ENCODE measurements at places on chromosomes 1 and 21.

GRCh38 chr1:18899363-18900049 is 2.8 kb downstream of the ALDH4A1 start:
- no peak for DNase-seq

- DNase-seq, result no peak
These were observed 227.1 kb downstream of the LRRC7 start for GRCh38 chr1:69794831-69795230.

DNA sequence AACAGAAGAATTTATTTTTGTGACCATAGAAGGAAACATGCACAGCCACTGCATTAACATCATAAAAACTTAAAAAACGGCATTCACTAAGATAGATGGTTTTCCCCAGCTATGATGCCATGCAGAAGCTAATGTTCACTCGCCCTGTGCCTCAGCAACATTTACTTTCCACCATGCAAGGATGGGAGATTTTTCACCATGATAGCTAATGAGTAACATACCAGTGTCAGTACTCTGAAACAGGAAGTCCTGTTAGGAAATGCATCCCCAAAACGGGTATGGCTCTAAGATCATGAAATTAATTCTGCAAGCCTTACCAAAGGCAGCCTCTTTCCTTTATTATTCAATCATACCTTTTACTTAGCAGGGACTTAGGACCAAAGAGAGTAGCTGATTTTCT is 17.5 kb upstream of the VAMP3 start:
- DNase-seq, result no peak

- DNase-seq, result no peak
These were observed 26.4 kb downstream of the TRAF5 start for GRCh38 chr1:211352985-211353515.

DNA sequence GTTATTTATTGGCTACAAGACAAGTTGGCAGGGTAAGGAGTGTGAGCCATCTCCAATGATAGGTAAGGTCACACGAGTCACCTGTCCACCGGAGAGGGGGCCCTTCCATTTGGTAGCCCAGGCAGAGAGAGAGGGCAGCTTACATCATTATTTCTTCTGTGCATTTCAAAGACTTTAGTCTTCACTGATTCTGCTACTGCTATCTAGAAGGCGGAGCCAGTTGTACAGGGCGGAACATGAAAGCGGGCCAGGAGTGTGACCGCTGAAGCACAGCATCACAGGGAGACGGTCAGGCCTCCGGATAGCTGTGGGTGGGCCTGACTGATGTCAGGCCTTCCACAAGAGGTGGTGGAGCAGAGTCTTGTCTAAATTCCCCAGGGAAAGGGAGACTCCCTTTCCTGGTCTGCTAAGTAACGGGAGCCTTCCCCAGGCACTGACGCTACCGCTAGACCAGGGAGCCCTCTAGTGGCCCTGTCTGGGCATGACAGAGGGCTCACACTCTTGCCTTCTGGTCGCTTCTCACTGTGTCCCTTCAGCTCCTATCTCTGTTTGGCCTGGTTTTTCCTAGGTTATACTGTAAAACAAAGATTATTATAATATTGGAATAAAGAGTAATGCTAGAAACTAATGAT is 36.7 kb downstream of the ZNF695 start:
- DNase-seq, result peak; percentile 62

DNA sequence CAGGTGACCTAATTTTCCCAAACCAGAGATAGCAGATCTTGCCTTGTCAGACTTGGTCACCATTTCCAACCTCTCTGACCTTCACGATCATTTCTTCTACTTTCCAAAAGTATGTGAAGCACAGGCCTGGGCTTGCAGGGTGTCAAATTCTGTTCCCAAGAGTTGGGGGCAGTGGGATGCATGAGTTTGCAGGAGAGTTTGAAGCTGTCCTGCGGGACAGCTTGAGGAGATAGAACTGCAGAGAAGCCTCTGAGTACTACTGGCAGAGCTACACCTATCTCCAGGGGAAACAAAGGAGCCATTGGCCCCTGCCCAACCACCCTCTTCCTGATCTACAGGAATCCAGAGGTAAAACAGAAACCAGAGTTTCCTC is 11.3 kb downstream of the TXNIP start:
- DNase-seq, result peak; percentile 47

DNA sequence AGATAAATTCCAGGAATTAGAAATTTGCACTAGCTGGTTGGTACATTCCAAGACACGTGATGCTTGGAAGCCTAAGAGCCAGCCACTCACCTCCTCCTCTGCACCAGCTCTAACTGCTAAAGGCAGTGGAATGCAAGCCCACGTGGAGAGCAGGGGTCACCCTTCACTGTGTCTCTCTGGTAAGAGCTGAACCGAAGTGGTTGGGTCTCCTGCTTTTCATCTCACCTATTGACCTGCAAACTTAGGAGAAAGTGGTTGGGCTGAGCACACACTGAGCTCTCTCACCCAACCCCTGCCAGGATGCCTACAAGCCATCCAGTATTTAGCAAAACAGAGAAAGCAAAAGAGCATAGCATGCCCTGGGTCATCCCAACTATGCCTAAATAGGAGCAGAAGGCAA is 19.3 kb downstream of the HAO2 start:
- DNase-seq, result no peak

- DNase-seq, result peak; percentile 54
These were observed 91.9 kb upstream of the SSX2IP start for GRCh38 chr1:84781946-84782771.

- DNase-seq, result no peak
These were observed 359.2 kb downstream of the PBX1 start for GRCh38 chr1:164918140-164918539.

GRCh38 chr1:246189126-246189525 is 318.0 kb downstream of the SMYD3 start:
- no peak for DNase-seq

- DNase-seq, result peak; percentile 84
These were observed 88.3 kb upstream of the NGF start for GRCh38 chr1:115426231-115426771.

- no peak for DNase-seq
These were observed 9.7 kb upstream of the UMODL1 start for GRCh38 chr21:42061195-42061985.

GRCh38 chr1:53769184-53769583 is 30.2 kb upstream of the GLIS1 start:
- no peak for DNase-seq

DNA sequence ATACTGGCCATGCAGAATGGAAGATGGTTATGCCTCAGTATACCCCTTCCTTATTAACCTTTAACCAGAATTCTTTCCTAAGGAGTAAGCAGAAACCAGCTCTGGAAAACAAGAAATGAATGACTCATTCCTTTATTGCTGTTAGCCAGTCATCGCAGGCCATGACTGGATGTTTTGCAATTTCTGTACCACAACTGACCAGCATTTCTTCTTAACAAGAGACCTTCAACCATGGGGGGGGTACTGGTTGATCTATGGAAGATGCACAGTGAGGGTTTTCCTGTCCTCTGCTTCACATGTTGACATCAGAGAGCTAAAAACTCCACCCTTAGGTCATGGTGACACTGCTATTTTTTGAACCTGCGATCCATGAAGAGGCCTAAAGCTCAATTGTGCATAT is 28.0 kb upstream of the RNF2 start:
- DNase-seq, result no peak

DNA sequence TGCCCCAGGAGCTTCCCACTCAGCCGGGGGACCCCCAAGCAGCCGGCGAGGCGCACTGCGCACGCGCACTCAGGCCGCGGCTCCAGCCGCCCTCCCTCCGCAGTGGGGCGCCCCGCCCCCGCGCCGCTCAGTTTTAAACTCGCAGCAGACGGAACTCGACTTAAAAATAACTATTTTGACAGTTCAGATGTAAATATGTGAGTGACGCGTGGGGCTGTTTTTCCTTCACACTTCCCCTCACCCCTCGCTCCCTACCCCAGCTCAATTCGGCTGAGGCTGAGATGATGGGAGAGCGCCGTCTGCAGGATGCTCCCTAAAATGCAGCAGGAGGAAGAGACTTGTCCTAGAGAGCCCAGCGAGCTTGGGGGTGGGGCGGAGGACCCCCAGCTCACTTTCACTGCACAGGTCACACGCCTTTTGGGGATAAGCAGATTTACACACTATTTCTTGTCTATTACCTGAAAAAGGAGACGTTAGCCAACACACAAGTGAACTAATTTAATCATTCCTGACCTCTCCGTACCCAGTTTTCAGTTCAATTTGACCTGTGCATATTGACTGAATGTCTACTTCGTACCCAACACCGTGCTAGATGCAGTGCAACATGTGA is 8.9 kb upstream of the LEMD1 start:
- DNase-seq, result peak; percentile 76

DNA sequence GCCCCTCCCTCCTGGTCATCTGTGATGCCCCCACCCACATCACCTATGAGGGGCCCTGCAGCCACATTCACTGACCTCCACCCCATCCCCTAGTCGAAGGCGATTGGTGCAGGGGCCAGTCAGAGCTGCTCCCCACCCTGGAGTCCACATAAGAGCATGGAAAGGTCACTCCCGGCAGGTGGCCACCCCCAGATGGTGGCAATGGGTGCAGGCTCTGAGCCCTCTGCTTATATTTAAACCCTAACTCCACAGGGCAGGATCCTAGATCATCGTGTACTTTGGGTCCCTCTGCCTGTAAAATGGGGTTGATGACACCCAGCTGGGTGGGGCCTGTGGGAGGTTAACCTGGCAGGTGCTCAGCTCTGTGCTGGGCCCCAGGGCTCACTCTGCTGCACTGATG is 186.8 kb upstream of the C1orf174 start:
- DNase-seq, result no peak

- DNase-seq, result no peak
These were observed 3.3 kb downstream of the TTLL10 start for GRCh38 chr1:1176931-1177330.

DNA sequence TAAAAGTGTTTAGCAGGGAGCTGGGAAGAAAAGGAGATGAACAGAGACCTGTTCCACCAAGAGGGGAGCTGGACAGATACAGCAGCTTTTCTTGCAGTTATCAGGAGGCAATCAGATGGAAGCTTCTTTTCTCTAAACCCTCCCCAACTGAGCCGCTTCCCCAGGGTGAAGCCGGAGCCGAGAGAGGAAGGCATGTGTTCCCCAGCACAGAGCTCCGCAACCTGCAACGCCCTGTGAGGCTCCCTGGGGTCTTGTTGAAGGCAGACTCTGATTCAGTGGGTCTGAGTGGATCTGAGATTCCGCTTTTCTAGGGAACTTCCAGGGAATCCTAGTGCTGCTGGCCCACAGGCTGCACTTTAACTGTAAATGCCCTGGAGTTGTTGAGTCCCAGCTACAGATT is 139.1 kb upstream of the COA6 start:
- DNase-seq, result no peak

GRCh38 chr21:44279354-44280260 is 6.1 kb upstream of the AIRE start:
- peak; percentile 26 for DNase-seq

DNA sequence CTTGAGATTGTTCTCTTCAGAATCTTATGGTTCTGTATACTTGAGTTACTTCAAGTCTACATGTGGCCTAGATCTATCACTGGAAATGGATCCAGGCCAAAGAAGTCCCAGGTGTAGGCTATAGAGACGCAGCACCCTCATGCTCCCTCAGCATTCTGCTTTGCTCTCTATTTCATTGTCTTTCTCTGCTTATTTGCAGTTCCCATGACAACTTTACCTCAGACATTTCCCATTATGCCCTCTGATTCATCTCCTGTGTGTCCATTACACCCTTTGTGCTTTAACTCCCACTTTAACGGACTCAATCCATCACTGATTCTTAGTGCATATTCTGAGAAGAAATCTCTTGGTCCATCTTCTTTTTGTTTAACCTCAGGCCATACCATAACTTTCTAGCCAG is 236.9 kb upstream of the NRIP1 start:
- DNase-seq, result no peak

DNA sequence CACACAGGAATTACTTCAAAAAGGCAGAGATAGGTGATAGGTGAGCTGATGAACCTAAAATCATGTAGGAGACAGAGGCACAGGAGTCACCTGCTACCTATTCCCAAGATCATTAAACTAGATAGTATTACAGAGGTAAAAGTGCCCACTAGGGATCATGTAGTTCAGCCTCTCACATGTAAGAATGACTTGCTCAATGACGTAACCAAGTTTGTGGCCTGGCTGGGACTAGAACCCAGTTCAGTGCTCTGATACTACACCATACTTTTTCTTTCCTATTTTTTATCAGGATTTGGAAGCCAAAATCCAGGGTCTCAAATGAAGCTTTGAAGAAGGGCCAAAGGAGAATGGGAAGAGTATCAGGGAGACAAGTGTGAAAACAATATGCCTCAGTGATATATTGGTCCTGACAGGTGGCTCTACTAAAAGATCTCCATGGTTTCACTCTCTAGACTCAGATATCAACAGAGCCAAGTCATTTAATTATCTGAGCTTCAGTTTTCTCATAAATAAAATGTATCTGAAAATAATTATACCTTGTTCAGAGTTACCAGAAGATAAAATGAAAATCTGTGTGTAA is 87.3 kb upstream of the SLFNL1 start:
- DNase-seq, result no peak

DNA sequence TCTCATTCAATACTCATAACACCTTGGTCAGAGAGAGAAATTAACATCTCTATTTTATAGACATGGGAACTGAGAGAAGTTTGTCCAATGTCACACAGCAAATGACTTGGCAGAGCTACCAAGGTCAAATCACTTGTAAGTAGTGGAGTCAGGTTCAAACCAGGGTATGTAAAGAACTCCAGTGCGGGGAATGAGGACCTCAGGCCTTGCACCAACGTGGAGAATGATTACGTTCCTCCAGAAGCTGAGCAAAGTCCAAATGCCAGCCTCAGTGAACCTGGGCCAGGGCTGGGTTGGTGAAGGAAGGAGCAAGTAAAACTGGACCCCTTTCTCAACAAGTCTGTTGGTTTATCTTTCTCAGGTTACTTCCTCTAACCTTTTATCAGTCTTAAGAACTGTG is 1.8 kb upstream of the CSF1 start:
- no peak for DNase-seq

DNA sequence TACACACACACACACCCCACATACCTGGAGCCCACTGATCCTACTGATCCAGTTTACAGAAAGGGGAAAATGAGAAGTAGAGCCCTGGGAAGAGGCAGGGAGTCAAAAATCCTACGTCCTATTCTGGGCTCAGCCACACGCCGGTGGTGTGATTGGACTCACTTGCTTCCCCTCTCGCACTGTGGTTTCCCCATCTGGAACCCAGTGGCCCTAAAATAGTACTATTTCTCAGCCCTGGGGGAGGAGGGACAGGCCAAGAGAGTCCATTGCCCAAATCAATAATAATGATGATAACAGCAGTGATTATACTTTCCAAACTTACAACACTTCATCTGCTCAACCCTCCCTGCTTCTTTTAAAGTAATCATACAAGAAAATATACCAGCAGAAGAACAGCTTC is 2.9 kb upstream of the PIGR start:
- DNase-seq, result no peak

DNA sequence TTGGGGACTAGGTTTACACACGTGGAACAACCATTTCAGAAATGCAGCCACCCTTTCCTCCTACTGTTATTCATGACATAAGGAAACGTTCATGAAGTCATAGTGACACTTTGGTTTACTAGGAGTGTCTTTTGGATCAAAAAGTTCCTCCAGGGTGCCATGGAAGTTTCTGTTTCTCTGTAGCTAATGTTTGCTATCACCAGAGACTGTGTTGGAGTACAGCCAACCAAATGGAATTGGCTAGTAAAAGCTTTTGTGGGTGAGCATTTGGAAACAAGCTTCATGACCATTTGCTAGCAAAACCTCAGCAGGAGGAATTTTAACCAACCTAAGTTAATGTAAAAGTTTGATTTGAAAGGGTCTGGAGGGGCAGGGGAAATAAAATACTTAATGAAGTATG is 43.9 kb upstream of the ADGRL2 start:
- DNase-seq, result no peak

- no peak for DNase-seq
These were observed 16.3 kb downstream of the TAL1 start for GRCh38 chr1:47215713-47216112.

- DNase-seq, result no peak
These were observed 27.3 kb upstream of the WASF2 start for GRCh38 chr1:27517301-27517700.

Data from psoas muscle (tissue), 8 donors.